ENCODE measurements at places on chromosomes 3 and 15.

DNA sequence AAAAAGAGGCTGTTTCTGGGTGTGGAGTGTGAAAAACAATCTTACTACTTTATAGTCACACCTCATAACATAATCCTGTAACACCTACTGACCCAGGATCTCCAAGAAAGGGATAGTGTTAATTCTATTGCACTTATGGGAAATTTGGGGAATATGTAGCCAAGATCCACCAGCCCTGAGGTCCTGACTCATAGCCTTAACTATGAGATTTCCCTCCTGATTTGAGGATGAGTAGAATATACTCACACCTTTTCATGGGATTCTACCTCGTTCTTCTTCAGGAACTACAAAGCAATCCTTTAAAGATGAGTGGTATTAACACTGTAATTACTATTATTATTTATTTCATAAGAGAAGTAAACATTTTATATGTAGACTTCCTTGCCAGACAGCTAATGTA, 315.2 kb downstream of the MECOM start:
- no peak for DNase-seq

DNA sequence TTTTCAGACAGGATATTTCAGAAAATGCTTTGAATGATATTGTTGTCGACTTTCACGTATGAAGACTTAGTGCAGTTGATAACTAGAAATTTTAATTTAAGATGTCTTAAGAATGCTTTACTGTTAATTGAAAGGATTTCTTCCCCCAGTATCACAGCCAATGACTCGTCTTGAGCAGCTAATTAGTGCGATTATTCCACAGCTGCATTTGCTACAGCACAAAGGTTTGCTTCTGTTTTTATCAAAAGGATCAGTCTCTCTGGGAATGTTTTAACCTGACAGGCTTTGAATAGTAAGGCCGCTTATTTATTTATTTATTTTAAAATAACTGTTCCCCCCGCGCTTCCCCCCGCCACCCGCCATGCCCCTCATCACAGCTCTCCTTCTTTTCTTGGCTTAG, 123.5 kb upstream of the SAMMSON start:
- DNase-seq, result no peak

DNA sequence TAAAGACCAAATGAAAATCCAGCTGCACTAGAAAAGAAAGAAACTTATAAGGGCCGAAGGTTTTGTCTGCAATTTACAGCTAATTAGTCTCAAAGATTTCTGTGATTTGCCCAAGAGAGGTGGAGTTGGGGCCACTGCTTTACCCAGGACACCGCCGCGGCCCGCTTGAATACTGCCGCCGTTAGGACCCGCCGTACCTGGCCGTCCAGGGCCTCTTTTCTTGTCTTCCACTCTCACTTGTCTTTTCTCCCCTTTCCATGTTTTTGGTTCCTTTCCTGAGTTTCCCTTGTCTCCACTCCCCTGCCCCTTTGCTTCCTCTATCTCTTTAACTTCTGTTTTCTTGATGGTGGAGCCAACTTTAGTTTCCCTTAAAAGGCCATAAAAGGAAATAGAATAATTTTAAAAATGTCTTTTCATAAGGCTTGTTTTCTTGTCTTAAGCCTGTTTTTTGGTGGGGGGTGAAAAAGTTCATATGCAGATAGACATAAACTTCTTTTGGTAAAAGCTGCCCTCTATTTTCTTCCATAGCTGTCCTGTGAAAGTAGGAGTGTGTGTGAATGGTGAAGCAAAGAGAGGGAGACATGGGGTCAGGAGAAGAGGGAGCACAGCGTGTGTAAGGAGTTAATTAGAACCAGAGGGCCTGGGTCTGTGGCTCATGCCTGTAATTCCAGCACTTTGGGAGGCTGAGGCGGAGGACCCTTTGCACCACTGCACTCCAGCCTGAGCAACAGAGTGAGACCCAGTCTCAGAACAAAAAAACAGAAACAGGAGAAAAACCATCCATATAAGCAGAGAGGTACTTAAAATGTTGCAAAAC, 16.0 kb upstream of the CCNL1 start:
- no peak for DNase-seq

GRCh38 chr15:86394866-86395265, 315.2 kb downstream of the AGBL1 start:
- no peak for DNase-seq

GRCh38 chr3:5030152-5030551, 50.9 kb downstream of the BHLHE40 start:
- DNase-seq, result no peak
